ENCODE measurements at places on chromosomes 7 and 10. TPM values are rescaled to one million over a fixed set of nuclear protein-coding genes. Genes with fewer than 3 reads are reported as not detected.

The AGMO gene
- polyA plus RNA-seq = 0.44 TPM

The BTBD16 gene
- polyA plus RNA-seq = not detected

The SPDYE6 gene
- not detected for polyA plus RNA-seq

The PNLIPRP1 gene
- not detected for polyA plus RNA-seq

The COX19 gene
- polyA plus RNA-seq = 6.8 TPM

The LRIT1 gene
- polyA plus RNA-seq = not detected

The PAPSS2 gene
- polyA plus RNA-seq = 25.5 TPM

The C10orf53 gene
- polyA plus RNA-seq = not detected

The ZNF783 gene
- 5.5 TPM for polyA plus RNA-seq

The ST7 gene
- polyA plus RNA-seq = 37.7 TPM

The SSC4D gene
- polyA plus RNA-seq = 0.73 TPM

The TMEM213 gene
- not detected for polyA plus RNA-seq

The ATXN7L1 gene
- 5.0 TPM for polyA plus RNA-seq

The WIPF3 gene
- 59.9 TPM for polyA plus RNA-seq

The ATOH7 gene
- polyA plus RNA-seq = 0.16 TPM

The PLEKHS1 gene
- polyA plus RNA-seq = not detected

The TRPV5 gene
- not detected for polyA plus RNA-seq

The WNT8B gene
- 0.06 TPM for polyA plus RNA-seq

The HELLS gene
- polyA plus RNA-seq = 1.8 TPM

The NUDT13 gene
- polyA plus RNA-seq = 2.6 TPM

The TAX1BP1 gene
- polyA plus RNA-seq = 69.3 TPM
